GM18507 (cell line): ENCODE measurements at places on chromosomes 7 and 10.

DNA sequence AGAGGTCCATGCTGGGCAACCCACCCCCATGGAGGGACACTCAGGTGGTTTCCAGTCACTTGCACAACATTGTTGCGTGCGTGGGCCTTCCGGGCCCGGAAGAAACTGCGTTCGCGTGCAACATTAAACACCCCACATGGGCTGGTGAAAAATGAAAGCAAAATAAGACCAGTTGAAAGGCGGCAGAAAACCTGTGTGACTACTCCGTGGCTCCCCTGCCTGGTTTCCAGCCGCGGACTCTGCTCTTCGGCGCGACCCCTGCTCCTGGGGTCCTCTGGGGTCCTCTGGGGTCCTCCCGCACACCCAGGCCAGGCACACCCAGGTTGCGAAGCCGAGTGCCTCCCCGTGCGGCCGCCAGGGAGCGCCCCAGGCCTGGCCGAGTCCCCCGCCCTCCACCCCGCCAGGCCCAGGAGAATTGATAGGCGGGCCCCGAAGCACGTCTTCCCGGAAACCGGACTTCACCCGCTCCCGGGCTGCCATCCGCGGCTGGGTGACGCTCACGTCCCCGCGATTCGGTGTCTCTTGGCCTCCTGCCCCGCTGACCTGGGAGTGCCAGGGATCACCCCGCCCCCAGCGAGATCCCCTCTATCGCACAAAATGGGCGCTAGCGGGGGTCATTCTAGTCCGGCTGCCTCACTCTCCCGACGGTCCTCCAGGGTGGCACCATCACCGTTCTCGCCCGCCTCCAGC lies 1.9 kb upstream of the SH2D4B start:
- peak; percentile 76 for DNase-seq

DNA sequence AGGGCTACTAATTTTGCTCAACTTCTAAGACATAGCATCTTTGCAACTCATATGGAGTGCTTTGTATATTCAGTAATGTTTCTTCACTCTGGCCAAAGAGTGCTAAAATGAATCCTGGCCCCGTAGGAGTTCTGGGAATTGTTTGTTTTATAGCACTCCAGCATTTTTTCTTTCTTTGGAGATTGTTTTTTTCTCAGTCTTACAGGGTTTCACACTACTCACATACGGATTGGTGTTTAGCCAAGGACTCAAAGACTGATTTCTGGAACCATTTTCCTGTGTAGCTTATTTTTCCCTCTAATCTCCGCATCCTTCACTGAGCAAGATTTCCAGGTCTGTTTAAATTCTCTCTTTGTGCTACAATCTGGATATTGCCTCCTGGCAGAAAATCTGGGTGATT lies 6.4 kb downstream of the TAS2R41 start:
- DNase-seq: no peak

DNA sequence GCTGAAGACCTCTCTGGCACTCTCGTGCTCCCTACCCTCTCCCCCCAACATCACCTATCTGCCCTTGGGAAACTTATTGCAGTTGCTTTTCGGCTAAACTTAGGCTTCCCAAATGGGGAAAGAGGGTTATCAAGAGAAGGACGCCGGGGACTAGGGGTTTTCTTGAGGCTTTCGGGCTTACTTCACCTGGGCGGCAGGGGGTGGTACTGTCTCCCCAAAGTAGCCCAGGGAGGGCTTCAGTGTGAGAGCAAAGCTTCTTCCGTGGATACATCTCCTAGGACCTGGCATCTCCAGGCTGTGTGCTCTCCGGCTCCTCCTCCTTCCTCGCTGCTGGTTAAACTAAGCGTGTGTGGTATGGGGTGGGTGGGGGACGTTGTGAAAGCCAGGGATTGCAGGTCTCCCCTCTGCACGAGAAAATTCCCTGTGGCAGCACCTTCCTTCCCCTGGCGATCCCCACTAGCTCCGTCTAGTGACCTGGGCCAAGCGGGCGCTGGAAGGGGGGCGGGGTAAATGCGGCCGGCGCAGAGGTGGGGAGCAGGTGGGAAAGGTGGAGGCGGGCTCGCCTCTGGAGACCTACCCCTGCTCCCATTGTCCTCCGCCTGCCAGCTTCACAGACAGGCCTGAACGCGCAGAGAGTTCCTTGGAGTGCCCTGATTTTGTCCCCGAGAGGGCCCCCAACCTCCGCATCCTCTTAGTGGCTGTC lies 1.1 kb downstream of the PLXDC2 start:
- no peak for DNase-seq

- DNase-seq: no peak
Observed at GRCh38 chr10:79905322-79906314, 43.3 kb downstream of the SFTPD start.

DNA sequence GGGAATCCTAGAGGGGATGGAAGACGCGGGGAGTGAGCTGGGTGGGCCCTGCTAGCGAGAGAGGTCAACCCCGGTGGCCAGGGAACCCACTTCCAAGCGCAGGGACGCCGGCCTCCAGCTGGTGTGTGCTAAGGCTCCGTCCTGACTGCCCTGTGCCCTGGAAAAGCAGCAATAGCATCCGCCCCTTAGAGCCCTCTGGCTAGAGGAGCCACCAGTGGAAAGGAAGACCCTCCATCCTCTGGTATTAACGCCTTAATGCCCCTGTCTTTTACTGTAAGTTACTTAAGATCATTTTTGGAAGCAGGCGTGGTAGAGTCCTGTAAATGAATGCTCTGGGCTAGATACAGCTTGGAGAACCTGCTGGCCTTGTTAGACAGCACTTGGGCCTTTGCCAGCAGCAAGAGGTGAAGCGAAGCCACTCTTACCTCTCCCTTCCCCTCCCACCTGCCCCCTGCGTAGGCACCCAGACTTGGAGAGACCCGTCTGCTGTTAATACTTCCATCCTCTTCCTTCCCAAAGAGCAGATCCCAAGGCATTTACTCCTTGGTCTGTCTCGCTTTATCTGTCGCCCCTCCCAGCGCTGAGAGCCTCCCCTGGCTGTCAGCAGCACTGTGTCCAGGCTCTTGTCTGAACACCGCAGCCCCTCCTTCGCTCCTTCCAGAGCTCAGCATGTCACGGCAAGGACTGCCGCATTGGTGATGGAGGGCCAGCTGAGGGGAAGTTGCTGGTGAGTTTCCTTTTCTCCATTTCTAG lies 4.6 kb downstream of the REPIN1 start:
- no peak for DNase-seq

- DNase-seq: no peak
Observed at GRCh38 chr10:78188446-78188845, 154.8 kb downstream of the RPS24 start.

GRCh38 chr7:74037609-74038008 lies 9.6 kb downstream of the ELN start:
- no peak for DNase-seq

DNA sequence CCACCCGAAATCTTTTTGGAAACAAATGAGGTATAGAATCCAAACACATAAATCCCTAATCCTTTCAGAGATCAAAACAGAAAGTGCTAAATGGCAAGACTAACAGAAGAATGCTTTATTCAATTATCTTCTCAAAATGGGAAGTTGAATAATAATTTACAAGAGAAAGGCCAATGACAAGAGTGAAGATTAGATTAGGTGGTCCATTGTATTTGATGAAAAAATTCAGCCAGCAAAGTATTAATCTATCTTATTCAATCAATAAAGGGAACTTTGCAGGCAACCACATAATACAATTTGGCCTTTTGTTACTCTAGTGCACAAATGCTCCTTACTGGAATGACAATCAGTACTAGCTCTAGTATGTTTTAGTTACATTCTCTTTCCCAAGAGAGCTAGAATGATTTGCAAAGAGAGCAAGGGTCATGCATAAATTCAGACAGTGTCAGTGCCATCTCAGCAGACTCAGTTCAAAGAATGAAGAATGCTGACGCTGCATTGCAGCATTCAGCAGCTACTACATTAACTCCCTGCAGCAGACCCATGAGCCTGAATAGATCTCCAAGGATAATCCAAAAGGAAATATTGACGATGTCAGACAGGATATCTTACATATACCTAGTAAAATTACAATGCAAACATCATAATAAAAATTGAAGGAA lies 131.8 kb downstream of the ANK3 start:
- DNase-seq: no peak

DNA sequence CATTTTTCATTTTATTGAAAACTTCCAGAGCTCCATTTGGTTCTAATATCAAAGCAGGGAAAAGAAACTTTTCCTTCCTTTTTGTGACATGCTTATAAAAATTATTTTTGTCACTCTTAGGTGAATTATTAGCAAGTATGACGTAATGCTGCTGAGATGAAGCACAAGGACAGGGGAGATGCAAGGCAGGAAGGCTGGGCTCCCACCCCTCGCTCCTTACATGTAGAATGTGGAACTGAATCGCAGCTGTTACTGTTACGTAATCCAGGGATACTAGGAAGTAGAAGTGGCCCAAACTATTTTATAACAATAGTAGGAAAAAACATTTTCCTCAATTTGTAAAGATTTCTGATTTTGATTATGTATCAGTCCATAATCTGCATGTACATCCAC lies 17.1 kb upstream of the GTPBP4 start:
- no peak for DNase-seq

- DNase-seq: no peak
Observed at GRCh38 chr10:74000892-74001669, 3.2 kb downstream of the VCL start.

DNA sequence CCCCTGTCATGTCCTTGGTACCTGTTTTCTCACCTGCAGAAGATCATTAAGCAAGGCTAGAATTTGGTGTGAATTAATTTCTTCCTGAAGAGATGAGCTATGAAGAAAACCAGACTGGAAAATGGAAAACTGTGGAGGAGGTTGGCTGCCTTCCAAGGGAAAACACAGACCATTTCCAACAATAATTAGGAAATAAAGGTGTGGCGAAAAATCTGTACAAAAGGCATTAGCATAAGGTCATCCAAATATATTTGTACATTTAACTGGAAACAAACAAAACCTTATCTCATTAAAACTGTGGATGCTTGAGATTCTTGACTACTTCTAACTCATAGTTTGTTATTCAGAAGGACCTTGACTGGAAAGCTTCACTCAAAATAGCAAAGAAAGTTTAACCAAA lies 1.7 kb downstream of the STN1 start:
- DNase-seq: no peak

DNA sequence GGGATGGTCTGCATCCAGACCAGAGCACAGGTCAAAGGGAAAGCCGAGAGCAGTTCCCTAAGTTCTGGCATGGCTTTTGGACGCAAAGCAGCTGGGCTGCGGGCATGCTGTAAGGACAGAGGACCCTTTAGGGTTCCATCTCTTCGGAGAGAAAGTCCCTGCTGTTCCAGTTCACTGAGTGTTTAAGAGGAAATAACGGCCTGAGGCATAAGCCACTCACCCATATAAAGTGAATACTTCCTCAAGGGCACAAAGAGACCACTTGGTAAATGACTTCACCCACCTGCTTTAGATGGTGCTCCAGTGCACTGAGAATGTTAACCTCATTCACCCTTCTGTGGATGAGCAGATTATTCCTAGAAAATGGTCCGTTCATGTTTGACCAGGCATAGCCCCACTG lies 586.7 kb upstream of the GALNT17 start:
- DNase-seq: no peak

GRCh38 chr7:69911337-69911736 lies 313.1 kb downstream of the AUTS2 start:
- no peak for DNase-seq

DNA sequence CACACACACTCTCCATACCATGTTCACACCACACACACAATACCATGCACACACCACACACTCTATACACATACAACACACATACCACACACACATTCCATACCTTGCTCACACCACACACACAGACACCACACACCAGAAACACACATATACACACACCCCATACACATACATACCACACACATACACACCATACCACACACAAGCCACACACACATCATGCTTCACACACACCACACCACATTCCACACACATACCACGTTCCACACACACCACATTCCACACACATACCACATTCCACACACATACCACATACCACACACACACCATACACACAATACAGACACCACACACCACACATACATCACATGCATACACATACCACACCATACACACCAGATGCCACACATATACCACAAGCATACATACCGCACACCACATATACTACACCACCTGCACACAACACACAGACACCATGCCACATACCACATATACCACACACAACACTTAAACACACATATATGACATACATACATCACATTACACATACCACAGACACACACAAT lies 282.7 kb downstream of the POU6F2 start:
- no peak for DNase-seq

- DNase-seq: no peak
Observed at GRCh38 chr10:69465457-69466157, 14.3 kb downstream of the TSPAN15 start.
